ENCODE measurements at places on chromosomes 3 and 15.

- no peak for DNase-seq
Observed at GRCh38 chr3:76122007-76122406, 336.7 kb upstream of the ZNF717 start.

GRCh38 chr3:71311661-71312046, 271.9 kb downstream of the FOXP1 start:
- no peak for DNase-seq

GRCh38 chr3:177787279-177788041, 590.2 kb upstream of the TBL1XR1 start:
- no peak for DNase-seq

DNA sequence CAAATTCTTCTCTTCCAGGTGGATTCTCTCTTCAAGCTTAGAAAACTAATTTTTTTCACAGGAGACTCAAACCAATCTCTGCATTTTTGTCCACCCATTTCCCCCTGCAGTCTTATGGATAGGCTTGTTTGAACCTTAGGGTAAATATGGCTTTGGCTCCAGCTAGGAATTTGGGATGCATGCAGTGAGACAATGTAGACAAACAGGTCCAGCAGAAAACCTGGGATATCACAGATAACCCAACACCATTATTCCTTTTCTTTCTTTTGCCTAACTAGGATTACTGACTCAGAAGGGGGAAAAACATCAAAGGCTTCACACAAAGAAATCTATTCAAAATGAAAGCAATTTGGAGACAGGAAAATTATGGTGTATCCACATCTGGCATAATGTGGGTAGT, 11.2 kb upstream of the SEMA5B start:
- no peak for DNase-seq

- DNase-seq = no peak
Observed at GRCh38 chr15:63597821-63598220, 634 bp downstream of the FBXL22 start.

- DNase-seq = no peak
Observed at GRCh38 chr15:100125401-100126191, 216.2 kb downstream of the ADAMTS17 start.

DNA sequence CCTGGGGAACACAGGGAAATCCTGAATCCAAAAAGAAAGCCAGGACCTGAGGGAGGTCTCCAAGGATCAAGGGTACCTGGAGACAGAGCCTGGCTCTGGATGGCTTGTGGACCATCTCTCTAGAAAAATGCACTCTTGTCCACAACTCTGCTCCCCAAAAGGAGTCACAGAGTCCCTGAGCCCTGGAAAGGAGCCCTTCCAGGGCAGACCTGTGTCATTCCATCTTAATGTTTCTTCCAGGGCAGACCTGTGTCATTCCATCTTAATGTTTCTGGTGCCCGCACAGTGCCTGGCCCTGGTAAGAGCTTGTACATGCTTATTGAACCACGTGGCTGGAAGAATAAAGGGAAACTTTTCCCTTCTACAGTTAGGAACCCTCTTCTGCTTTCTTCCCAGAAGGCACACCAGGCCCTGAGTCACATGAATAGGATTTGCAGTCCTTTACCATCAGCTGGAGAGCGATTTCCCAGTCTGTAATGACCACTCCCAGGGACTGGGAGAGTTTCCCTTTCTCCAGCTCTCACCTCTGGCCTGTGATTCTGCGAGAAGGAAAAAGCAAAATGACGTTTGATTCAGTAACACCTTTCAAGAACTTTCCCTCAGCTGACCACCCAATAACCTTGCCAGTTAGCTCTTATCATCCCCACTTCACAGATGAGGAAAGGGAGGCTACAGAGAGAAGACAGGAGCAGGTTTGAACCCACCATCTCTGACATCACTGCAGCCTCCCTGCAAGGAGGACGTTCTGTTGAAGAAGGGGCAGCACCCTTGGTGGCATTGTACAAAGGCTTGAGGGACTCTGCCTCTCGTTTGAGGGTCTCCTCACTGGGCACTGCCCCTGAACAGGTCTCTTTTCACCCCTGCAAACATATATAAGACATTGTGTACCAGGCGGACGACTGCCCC, 35.8 kb upstream of the SLCO2A1 start:
- no peak for DNase-seq

GRCh38 chr3:8301977-8302735, 199.5 kb upstream of the LMCD1 start:
- DNase-seq = no peak

DNA sequence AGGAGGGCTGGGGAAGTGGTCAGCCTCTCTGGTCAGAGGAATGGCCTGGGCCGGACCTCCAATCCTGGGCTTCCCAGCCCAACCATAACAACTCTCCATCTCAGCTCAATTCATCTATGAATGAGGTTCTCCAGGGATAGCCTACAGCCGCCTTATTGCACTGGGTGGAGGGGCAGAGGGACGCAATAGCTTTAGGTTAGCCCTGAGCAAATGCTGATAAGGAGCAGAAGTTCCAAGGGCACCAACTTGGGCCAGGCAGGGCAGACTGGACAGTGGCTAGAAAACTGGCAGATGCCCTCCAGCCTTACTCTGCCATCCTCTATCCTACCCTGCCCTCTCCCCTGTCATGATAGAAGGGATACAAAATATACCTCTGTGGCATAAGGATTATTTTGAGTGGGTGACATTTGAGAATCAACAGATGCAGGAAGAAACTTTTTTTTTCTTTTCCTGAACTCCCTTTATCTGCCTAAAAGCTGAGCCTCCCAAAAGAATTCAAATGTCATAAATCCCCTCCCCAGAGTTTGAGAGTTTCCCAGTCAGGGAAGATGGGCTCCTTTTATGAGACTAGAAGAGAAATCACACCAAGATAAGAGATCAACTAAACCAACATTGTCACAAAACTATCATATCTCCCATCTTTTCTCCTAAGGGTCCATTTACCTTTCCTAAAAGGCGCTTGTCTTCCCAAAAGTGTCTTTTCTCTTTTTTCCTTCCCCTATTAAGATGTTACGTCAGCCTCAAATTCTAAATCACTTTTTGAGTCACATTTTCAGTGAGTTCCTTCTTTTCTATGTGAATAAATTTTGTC, 40.4 kb upstream of the C15orf39 start:
- no peak for DNase-seq

DNA sequence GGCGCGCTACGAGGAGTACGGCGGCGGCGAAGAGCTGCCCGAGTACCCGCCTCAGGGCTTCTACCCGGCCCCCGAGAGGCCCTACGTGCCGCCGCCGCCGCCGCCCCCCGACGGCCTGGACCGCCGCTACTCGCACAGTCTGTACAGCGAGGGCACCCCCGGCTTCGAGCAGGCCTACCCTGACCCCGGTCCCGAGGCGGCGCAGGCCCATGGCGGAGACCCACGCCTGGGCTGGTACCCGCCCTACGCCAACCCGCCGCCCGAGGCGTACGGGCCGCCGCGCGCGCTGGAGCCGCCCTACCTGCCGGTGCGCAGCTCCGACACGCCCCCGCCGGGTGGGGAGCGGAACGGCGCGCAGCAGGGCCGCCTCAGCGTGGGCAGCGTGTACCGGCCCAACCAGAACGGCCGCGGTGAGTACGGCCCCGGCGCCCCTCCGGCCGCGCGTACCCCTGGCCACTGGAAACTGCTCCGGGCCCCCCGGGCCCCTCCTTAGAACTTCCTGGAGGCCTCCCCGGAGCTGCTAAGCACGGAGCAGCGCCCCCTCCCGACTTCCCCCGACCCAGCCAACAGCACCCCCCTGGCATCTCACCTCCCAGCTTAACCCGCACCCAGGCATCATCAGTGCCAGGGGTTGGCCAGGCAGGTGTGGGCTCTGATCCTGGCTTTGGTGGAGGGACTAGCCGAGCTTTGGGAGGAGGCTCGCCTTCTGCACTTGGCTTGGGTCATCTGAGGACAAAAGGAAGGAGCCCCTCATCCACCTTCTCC, 1.4 kb downstream of the LOXL1 start:
- DNase-seq = no peak
